ENCODE measurements at places on chromosomes 7 and 10. TPM values are rescaled to one million over a fixed set of nuclear protein-coding genes. Genes with fewer than 3 reads are reported as not detected.

PHTF2 gene
- total RNA-seq: 30.4 TPM

NUDT13 gene
- 0.72 TPM for total RNA-seq

GRCh38 chr7:33459340-33459751 lies 330.0 kb downstream of the BBS9 start:
- DNase-seq: no peak

TMEM196 gene
- total RNA-seq: not detected

AOAH gene
- 1.6 TPM for total RNA-seq

PRLHR gene
- total RNA-seq: not detected

- no peak for DNase-seq
Observed at GRCh38 chr7:11831156-11831735, 752 bp downstream of the THSD7A start.

OPALIN gene
- not detected for total RNA-seq

Data from GM12878 (cell line).